ENCODE measurements at places on chromosomes 12 and 14.

DNA sequence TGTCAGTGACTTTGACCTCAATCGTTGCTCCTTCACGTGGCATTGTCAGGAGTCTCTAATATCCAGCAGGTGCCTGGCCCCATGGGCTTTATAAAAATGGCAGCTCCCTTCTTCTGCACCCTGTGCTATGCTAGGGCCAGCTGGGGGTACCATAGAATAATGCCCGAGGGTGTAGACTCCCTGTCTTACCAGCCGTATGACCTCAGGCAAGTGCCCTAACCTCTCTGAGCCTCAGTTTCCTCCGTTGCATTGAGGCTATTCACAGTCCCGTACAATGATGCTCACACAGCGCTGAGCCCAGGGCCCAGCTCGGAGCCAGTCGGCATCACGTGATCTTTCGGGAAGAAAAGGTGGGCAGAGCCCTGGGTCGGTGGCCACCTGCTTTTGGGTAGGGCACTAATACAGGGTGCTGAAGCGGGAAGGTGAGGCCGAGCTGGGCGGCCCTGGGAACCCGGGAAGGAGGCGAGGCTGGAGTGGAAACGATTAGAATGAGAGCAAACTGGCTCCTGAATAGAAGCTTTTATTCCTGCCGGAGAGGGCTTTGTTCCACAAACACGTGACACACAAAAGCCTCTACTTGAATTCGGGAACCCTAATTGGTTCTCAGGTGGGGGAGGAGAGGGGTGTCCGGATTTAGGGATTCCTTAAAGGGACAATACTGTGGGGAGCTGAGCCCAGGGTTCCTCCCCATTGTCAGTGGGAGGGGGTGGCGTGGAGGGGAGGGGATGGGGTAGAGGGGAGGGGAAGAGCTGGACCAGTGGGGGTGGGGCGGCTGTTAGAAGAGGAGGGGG, 19.9 kb upstream of the MSI1 start:
- no peak for DNase-seq

- DNase-seq = no peak
Measured at GRCh38 chr14:24883576-24883975, 166.4 kb downstream of the STXBP6 start.

GRCh38 chr12:124734224-124734788, 129.4 kb downstream of the SCARB1 start:
- DNase-seq = peak; percentile 75

GRCh38 chr14:93114068-93114710, 1.5 kb downstream of the ITPK1 start:
- DNase-seq = peak; percentile 55

DNA sequence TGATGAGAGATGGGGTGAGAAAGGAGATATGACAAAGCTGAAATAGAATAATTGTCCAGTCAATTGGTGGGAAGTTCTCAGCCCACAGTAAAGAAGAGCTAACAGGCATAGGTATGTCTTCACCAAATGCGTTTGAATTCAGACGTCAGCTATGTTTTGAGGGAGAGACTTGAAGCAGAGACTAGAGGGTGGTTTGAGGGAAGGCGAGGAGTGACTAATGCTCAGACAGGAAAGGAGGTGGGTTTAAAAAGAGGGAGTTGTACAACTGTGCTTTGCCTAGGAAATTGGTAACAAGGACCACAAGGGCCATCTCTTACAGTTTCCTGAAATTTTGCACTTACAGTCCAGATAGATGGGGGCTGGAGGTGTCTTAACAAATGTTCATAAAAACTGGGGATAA, 6.4 kb downstream of the JKAMP start:
- DNase-seq = no peak

GRCh38 chr12:3973269-3973884, 100.2 kb upstream of the PARP11 start:
- DNase-seq = no peak

DNA sequence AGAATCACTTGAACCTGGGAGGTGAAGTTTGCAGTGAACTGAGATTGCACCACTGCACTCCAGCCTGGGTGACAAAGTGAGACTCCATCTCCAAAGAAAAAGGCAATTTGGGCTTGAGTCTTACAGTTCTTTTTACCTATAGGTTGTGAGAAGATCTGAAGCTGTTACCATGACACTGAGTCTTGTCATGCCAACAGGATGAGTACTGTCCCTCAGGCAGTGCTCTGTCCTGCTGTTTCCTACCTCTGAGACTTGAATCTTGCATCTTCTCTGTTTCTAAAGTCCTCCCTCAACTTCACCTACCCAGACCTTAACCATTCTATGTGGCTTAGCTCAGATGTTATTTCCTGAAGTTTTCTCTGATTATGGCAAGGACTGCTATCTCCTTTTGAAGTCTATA, 400.8 kb upstream of the PRICKLE1 start:
- no peak for DNase-seq

- no peak for DNase-seq
Measured at GRCh38 chr14:92726135-92726932, 22.1 kb downstream of the LGMN start.

GRCh38 chr14:35342489-35343010, 50.4 kb downstream of the PSMA6 start:
- DNase-seq = no peak

DNA sequence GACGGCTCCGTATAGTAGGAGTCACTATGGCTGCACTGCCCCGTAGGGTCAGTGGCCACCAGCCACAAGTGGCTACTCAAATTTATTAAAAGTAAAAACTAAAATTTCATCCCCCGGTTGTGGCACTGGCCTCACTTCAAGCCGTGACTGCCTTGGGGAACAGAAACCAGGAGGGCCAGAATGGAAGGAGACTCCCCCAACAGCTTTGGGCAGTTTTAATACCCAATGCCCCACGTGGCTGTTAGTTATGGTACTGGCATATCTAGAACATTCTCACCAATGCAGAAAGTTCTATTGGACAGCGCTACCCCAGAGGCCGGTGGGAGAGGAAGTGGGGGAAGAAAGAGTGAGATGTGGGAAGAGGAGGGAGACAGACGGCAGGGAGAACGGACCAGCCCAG, 6.2 kb downstream of the NCOR2 start:
- DNase-seq = no peak

GRCh38 chr12:31589598-31589903, 1.4 kb downstream of the DENND5B start:
- DNase-seq = no peak

GRCh38 chr14:35881280-35881679, 55.1 kb downstream of the BRMS1L start:
- no peak for DNase-seq

- no peak for DNase-seq
Measured at GRCh38 chr14:23055147-23055550, 2.2 kb downstream of the CDH24 start.

DNA sequence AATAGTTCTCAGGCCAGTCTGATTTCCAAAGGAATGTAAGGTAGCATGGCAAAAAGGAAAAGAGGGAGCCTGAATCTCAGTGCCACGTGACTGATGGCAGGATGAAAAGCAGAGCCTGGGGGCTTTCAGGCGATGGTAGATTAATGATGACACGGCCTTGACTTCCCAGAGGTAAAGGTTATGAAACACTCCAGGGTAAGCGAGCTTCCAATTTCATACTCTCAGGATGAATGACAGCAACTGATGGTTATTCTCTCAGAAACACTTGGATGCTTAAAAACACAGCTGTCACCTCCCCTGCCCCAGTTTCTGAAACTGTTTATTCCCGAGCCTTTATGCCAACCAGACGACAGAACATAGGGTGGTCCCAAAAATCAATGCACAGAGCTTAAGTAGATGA, 28.8 kb downstream of the GDF11 start:
- DNase-seq = no peak

- DNase-seq = no peak
Measured at GRCh38 chr14:76261371-76261811, 109.7 kb downstream of the GPATCH2L start.
